ENCODE measurements at places on chromosomes 3 and 15.

- DNase-seq: no peak
Observed at GRCh38 chr15:50143255-50143860, 24.3 kb upstream of the ATP8B4 start.

DNA sequence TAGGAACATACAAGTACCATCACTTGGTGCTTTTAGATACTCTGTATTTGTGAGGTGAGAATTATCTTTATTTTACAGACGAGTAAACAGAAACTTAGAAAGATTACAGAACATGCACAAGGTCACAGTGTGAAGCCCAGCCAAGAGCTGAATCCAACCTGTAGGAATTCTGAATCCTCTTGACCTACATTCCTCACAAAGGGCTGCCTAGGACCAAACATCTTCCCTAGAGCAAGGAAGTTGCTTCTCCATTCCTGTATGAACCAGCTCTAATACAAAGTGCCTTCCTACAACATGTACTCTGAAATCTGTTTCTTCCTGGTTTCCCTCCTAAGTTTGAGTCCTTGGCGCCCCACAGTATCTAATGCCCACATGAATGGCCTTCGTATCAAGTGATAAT lies 2.9 kb downstream of the HDGFL3 start:
- no peak for DNase-seq

- no peak for DNase-seq
Observed at GRCh38 chr3:148540851-148541250, 156.9 kb upstream of the AGTR1 start.

DNA sequence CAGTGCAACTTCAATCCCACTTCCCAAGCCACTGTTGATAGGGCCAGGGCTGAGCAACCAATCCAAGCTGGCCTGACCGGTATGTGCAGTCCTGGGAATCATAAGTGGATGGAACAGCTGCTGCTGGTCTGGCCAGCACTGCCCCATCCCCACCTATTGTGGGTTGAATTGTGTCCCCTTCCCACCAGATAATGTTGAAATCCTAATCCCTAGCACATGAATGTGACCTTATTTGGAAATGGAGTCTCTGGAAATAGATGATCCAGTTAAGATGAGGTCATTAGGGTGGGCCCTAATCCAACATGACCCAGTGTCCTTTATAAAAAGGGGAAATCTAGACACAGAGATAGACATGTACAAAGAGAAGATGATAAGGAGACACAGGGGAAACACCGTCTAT lies 13.7 kb upstream of the PDIA5 start:
- DNase-seq: no peak

GRCh38 chr3:174331095-174331800 lies 527.9 kb upstream of the NAALADL2 start:
- no peak for DNase-seq

GRCh38 chr3:58624550-58624949 lies 42.0 kb downstream of the FAM3D start:
- no peak for DNase-seq

- no peak for DNase-seq
Observed at GRCh38 chr15:69443032-69443611, 9.5 kb upstream of the RPLP1 start.

DNA sequence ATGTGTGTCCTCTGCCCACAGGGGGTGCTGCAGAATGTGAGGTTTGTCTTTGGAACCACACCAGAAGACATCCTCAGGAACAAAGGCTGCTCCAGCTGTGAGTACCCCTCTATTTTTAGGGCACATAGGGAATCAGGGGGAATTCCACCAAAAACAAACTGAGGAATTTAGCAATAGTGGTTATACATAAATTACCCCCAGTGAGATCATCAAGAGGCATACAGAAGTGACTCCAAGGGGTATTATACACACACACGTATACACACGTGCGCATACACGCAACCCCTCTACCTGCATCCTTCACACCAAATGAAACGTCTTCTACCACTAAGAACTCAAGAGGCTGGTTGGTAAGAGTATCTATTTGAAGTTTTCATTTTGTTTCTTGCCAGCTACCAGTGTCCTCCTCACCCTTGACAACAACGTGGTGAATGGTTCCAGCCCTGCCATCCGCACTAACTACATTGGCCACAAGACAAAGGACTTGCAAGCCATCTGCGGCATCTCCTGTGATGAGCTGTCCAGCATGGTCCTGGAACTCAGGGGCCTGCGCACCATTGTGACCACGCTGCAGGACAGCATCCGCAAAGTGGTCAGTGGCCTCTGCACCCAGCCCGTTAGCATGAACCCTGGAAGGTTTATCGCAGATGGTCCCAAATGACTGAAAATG lies 2.9 kb downstream of the THBS1 start:
- DNase-seq: no peak

- no peak for DNase-seq
Observed at GRCh38 chr3:188031121-188031520, 122.8 kb upstream of the LPP start.

- DNase-seq: no peak
Observed at GRCh38 chr15:70339571-70340493, 242.1 kb upstream of the TLE3 start.

GRCh38 chr3:108031895-108032294 lies 58.9 kb downstream of the CD47 start:
- no peak for DNase-seq

DNA sequence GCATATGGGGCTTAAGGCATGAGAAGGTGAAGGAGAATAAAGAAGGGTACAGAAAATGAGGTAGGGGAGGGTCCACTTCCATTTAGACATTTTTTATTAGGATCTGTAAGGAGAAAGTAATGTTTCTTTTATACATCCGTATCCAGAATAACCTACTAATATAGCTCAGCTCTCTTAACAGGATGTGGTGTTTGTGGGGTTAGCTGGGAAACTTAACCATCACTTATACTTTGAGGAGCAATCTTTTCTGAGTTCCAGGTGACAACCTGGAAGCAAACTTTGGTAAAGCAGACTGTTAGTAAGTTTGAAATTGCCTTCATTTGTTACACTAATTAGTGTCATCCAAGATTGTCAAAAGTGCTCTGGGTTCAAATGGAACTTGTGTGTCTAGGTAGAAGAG lies 36.6 kb downstream of the BUB1B start:
- DNase-seq: no peak

GRCh38 chr3:156478891-156479290 lies 76.0 kb downstream of the SSR3 start:
- DNase-seq: no peak

- peak; percentile 53 for DNase-seq
Observed at GRCh38 chr3:150787741-150788370, 24.9 kb upstream of the SIAH2 start.

DNA sequence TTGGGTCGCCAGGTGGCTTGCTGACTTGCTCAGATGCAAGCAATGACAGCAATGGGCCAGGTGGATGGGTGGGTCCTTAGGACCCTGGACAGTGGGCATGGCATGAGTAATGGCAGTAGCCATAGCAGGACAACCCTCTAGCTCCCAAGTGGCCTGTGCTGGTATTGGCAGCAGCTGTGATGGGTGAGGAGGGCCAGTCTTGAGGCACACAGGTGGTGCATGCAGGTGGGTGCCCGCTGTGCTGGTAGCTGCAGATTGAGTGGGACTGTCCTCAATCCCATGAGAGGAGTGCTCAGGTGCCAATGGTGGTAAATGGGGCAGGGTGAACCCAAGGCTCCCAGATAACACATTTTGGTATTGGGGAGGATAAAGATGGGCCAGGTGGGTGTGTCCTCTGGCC lies 24.2 kb downstream of the AGBL1 start:
- no peak for DNase-seq

- no peak for DNase-seq
Observed at GRCh38 chr3:480070-480469, 283.5 kb downstream of the CHL1 start.

DNA sequence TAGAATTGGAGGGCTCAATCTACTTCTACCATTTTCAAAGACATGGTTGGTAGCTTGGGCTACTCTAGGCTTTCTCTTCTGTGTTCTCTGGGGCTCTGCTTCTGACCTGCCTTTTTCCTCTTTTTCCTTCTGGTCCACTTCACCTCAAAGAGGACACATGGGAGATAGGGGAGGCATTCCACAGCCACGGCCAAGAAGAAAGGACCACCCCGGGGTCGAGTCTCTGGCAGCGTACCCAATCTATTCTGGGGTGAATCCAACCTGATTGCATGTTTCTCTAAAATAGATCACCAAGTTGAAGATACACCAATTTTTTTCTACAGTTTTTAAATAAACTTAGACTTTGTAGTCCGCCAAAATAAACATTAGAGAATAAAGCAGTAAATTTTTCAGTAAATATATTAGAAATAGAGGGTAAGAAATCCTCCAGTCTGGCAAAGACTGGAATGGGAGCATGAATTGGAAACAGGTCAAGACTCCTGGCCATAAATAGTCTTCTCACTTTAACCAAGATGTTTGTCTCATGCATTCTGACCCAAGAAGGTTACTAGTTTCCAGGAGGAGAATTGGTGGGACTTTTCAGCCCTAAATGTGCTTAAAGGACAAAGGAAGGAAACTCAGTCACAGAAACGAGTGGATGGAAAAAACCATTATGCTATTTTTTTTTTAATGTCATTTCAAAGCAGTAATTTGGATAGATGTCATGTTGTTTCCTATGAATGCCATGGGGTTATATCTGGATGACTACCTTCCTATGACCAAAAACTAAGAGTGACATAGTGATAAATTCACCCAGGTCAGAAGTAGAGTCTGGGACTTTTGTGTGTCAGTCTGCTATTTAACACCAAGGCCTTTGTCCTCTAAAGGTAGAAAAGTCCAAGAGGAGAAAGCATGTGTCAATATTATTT lies 71.3 kb upstream of the PHLDB2 start:
- DNase-seq: no peak

DNA sequence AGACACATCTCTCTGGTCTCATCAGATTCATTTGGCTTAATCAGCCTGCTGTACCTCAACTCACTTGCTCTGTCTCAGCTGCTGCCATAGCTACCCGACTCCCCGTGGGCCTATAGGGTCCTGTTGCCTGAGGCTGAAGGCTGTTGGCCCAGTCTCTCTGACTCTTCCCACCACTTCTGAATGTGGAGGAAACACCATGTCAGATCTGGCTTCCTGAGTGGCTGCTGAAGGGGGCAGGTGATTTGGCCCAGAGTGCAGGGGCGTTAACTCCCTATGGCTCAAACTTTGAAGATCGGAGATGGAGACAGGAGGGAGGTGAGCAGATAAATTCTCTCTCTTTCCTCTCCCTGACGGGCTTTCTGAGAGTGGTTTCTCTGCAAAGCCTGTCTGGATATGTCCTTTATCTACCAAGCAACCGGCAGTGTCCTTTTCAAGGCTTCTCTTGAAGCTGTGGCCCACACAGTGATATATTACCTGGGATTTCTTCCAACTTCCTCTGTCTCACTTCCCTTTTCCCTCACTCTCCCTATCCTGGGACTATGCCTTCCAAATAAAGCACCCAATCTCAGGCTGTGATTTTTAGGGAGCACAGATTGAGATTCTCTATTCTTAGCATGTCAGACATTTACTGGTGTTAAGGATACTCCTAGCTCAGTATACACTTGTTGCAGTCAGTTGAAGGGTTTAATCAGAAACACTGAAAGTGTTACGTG lies 334.9 kb upstream of the TBC1D5 start:
- DNase-seq: no peak

- DNase-seq: no peak
Observed at GRCh38 chr15:60815321-60815720, 336.4 kb upstream of the ICE2 start.

DNA sequence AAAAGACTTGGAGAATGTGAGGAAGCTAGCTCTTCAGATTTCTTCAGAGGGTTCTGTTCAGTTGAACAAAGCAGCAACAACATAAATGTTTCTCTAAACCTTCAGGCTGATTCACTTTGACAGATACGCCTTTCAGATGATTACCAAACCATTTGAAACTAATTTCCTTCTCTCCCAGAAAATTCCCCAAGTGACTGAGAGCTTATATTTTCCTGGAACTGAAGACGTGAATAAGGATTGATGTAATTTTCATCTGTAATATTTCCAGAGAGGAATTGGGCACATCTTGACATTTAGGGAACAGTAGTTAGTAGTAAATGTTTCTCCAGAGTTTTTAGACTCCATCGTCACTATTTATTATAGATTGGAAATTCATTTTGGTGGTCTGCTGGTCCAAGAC lies 108.6 kb upstream of the AADACL2 start:
- DNase-seq: no peak

GRCh38 chr3:53675942-53676341 lies 170.3 kb downstream of the CHDH start:
- DNase-seq: no peak

GRCh38 chr3:186096290-186096689 lies 12.6 kb downstream of the ETV5 start:
- DNase-seq: no peak

- no peak for DNase-seq
Observed at GRCh38 chr15:92457471-92458041, 63.9 kb downstream of the ST8SIA2 start.

Data from effector CD8-positive, alpha-beta T cell (primary cell).